Endothelial cell of umbilical vein (primary cell): ENCODE measurements at places on chromosomes 2 and 18. TPM values are rescaled to one million over a fixed set of nuclear protein-coding genes. Genes with fewer than 3 reads are reported as not detected.

The FLACC1 gene
- 1.4 TPM in 2 replicates for total RNA-seq

The BOLL gene
- total RNA-seq, result not detected in 2 replicates

The PARD3B gene
- total RNA-seq, result 17.7 and 30.9 TPM in 2 replicates

The IL36RN gene
- not detected in 2 replicates for total RNA-seq

The GAREM2 gene
- total RNA-seq, result 3.1 and 4.5 TPM in 2 replicates

The INPP5D gene
- 43.3 and 46.6 TPM in 2 replicates for total RNA-seq

The TOGARAM2 gene
- not detected in 2 replicates for total RNA-seq

The CLEC4F gene
- not detected in 2 replicates for total RNA-seq

The CHAC2 gene
- 8.1 and 8.3 TPM in 2 replicates for total RNA-seq

The RAX gene
- total RNA-seq, result not detected in 2 replicates

The SERPINB5 gene
- total RNA-seq, result not detected in 2 replicates
